ENCODE measurements at places on chromosomes 7 and 10.

GRCh38 chr10:630581-631073 is 58.8 kb downstream of the DIP2C start:
- no peak for DNase-seq

- DNase-seq: no peak
These were observed 180.1 kb upstream of the CCDC6 start for GRCh38 chr10:60086421-60086820.

DNA sequence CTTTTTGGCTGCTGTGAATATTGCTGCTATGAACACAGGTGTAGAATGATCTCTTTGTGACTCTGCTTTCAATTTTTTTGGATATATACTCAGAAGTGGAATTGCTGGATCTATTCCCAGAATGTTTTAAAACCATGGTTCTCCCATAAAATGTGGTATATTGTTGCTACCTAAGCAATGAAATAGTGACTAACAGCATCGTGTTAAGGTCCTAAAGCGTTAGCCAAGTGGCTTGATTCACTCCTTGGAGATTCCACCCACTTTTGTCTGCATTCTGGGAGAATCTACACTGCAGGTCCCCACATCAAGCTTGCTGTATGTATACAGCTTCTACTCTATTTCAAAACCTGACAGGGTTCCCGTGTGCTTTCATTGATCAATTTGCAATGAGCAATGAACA is 105.6 kb downstream of the CDK6 start:
- DNase-seq: peak; percentile 60

DNA sequence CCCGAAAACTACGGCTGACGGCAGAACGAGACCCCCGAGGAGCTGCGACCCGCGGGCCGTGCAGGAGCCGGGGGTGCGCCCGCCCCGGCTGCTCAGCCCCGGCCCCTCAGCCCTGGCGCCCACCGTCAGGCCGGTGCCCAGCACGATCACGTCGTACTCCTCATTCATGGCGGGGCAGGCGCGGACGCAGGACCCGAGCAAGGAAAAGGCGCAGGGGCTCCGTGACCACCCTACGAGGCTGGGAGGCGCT is 218 bp downstream of the GDI2 start:
- DNase-seq: no peak

GRCh38 chr10:52672880-52673279 is 99.7 kb downstream of the MBL2 start:
- no peak for DNase-seq

GRCh38 chr7:25861601-25862260 is 290.3 kb upstream of the NFE2L3 start:
- no peak for DNase-seq

DNA sequence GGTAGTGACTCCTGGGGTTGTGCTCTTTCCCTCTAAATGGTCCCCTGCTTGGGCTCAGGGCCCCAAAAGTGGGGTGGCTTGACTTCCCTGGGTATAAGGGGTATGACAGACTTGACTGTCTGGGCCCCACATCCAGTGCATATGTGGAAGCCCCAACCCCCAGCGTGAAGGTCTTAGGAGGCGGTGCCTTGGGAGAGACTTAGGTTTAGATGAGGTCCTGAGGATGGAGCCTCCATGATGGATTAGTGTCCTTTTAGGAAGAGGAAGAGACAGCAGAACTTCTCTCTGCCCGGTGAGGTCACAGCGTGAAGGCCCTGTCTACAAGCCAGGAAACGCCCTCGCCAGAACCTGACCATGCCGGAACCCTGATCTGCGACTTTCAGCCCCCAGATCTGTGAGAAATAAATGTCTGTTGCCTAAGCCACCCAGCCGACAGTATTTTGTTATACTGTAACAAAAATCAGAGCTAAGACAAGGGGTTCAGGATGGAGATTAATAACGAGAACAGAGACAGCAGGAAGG is 23.8 kb downstream of the PODXL start:
- no peak for DNase-seq

DNA sequence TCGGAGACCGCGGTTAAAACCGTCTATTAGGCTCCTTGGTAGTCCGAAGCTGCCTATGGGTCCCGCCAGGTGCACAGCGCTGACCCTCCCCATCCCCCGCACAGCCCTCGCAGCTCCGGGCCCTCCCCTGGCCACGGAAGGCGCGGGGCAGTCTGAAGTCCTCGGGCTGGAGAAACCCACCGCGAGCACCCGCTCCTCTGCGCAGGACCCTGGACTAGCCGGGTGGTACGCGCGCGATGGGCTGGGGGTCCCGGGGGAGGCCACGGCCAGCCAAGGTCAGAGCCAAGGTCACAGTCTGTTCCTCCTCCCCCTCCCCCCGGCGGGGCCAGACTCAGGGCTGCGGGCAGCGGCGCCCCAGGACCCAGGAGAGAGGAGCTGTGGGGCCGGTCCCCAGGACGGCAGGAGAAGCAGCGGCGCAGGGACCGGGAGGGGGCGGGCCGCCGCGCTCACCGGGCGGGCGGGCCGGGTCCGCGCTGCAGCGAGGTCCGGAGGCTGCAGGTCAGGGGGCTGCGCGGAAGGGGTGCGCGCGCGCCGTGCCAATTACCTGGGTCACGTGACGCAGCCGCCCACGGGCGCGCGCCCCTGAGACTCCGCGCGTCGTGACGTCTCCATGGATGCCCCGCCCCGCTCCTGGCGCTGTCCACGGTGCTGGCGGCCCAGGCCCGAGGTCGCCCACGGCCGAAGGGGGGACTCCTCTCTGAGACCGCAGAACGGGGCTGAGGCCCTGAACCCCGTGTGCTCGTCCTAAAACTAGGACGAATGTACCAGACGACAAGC is at the start of gene OGDHL:
OGDHL (minus strand) TSS at position 535 of the 777 bp plus-strand sequence. CDS start 3,731 bp downstream, outside the sequence.
- peak; percentile 27 for DNase-seq

DNA sequence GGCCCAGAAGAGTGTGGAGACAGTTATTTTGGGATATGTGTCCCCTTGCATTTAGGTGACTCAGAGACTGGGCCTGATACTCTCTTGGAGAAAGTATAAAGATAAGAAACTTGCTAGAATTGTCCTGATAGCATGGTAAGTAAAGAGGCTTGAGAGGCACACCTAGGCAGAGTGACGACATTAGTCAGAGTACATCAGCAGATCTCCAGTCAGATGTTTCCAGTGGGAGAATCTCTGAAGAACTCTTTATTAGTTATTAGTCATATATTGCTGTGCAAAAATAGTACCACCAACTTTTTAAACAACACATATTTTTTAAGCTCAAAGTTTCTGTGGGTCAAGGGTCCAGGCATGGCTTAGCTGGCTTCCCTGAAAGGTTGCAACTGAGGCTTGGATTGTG is 182.6 kb downstream of the NEBL start:
- DNase-seq: no peak

DNA sequence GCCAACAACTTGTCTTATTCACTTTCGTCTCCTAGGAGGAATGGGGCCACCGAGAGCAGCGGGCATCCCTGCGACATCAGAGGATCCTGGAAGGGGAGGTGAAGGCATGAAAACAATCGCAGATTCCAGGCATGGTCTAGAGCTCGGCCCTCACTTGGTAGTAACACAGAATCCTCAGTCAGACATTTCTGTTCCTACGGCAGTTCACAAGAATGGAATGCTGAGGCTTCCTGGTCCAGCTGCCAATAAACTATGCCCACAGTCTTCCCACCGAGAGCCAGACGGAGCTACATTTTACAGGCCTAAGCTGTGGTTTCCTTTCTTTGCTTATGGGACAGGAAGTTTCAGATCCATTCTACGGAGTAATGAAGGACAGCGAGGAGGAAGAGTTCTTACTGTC is 75.8 kb downstream of the OR13A1 start:
- peak; percentile 1 for DNase-seq

GRCh38 chr10:13053794-13054462 is 46.0 kb upstream of the OPTN start:
- DNase-seq: no peak

GRCh38 chr10:132496360-132497062 is 41.1 kb upstream of the INPP5A start:
- DNase-seq: no peak

- peak; percentile 72 for DNase-seq
These were observed 5.3 kb upstream of the CUZD1 start for GRCh38 chr10:122850705-122851640.

GRCh38 chr7:24936121-24936824 is 43.7 kb downstream of the OSBPL3 start:
- DNase-seq: no peak

DNA sequence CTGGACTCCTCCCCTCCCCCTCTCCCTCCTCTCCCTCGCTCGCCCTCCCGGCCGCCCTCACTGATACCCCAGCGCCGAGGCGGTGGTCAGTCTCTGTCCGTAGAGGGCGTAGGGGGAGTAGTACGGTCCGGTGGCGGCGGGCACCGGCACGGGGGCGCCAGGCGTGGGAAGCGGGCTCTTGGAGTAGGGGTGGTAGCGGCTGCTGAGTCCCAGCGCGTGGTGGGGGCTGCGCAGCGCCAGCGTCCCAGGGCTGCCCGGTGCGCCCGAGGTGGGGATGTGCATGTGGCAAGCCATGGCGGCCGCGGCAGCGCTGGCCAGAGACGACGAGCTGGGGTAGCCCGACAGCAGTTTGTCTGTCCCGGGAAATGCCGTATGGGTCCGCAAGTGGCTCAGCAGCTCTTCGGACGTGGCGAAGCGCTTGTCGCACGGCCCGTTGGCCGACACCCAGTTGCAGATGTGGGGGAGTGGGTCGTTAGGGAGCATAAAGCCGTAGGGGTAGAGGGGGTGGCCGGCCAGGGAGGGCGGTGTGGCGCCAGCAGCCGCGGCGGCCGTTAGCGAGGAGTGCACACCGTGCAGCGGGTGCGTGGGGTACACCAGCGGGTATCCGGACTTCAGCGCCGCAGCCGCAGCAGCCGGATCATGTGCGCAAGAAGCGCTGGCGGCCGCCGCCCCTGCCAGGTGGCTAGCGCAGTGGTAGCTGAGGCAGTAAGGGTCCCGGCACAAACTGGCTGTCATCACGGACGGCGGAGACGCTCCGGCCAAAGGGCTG is 2.7 kb downstream of the ZNF503 start:
- DNase-seq: peak; percentile 48

- DNase-seq: no peak
These were observed 282.5 kb downstream of the GALNT17 start for GRCh38 chr7:71414490-71414889.

DNA sequence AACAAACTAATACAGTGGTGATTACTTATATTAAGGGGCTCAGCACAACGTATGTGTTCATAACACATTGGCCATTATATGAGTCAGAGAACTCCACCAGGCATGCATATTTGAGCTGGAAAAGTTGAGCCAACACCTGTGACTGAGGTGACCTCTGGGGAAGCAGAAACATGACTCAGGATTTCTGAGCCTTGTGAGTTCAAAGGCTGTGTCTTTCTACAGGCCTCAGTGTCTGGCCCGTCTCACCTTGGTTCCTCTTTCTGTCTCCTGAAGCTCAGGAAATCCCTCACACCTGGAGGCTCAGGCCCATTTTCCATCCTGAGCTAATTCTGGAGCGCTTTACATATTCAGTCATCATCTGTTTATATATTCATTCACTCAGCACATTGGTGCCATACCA is 230.9 kb upstream of the AGK start:
- DNase-seq: no peak

DNA sequence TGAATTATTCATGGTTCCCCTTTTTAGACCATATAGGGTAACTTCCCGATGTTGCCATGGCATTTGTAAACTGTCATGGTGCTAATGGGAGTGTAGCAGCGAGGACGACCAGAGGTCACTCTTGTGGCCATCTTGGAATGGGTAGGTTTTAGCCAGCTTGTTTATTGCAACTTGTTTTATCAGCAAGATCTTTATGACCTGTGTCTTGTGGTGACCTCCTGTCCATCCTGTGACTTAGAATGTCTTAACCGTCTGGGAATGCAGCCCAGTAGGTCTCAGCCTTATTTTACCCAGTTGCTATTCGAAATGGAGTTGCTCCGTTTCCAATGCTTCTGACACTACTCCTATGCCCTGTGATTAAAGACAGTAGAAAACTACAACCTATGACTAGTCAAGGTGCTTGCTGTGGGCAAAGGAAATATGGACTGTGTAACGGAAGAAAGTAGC is 18.8 kb upstream of the PAXIP1 start:
- no peak for DNase-seq

GRCh38 chr10:102435529-102436233 is 3.3 kb upstream of the CUEDC2 start:
- DNase-seq: peak; percentile 11
